ENCODE measurements at places on chromosomes 11 and 22.

GRCh38 chr22:26576026-26576680, 13.8 kb downstream of the TPST2 start:
- DNase-seq = no peak

GRCh38 chr11:125433454-125434121, 62.5 kb downstream of the FEZ1 start:
- peak; percentile 66 for DNase-seq

GRCh38 chr11:115221461-115222069, 282.6 kb downstream of the CADM1 start:
- DNase-seq = peak; percentile 28

DNA sequence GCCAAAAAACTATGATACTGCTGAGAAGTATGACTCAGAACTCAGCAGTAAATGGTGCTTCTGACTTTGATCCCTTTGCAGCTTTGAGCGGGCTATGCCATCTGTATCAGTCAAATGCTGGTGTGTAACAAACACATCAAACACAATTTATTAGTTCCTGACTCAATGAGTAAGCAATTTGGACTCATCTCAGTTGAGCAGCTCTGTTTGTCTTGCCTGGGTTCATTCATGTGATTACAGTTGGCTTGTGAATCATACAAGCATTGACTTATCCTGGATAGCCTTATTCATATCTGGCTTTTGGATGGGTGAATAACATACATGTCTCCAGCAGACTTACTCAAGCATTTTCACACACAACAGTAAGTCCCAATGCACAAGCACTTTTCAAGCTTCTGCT, 858.8 kb downstream of the METTL15 start:
- DNase-seq = peak; percentile 42

GRCh38 chr11:14264966-14265365, 94.0 kb downstream of the RRAS2 start:
- no peak for DNase-seq

DNA sequence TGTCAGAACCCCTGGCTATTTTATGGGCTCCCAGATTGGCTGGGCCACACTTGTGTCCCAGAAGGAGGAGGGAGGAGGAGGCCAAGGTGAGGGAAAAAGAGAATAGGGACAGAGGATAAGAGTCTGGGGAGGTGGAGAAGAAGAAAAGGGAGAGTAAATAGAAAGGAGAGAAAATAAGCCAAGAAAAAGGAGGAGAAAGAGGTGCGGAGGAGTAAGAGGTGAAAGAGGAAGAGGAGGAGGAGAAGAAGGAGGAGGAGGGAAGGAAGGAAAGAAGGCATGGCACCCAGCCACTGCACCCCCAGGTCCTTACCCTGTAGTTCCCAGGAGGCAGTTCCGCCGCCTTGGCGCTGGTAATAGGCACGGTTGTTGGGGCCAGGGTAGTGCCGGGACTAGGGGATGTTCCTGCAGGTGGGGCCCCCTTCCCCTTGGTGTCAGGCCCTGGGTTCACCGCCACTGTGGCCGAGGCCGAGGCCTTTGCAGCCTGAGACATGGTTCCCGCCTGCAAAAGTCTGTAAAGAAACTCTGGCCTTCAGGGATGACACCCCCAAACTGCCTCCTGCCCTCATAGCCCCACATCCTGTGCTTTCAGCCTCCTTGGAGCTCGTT, 1.9 kb downstream of the CRYBB1 start:
- no peak for DNase-seq

- no peak for DNase-seq
Observed at GRCh38 chr11:104549019-104549418, 349.2 kb downstream of the CASP12 start.

DNA sequence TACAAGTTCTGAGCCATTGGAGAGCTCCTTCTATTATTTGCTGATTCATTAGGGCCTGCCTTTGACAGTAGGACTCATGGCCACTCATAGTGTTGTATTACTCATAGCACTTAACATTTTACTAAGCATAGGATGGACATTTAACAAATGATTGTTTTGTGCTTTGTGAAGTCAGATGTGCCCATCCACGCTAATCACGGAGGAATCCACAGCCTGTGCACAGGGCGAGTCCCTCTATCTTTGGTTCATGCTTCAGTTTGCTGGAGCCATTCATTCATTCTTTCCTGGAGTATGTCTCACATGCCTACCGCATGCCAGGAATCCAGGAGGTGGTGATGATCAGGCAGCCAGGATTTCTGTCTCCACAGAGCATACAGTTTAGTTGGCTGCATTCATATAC, 254.1 kb downstream of the NTM start:
- DNase-seq = peak; percentile 70

DNA sequence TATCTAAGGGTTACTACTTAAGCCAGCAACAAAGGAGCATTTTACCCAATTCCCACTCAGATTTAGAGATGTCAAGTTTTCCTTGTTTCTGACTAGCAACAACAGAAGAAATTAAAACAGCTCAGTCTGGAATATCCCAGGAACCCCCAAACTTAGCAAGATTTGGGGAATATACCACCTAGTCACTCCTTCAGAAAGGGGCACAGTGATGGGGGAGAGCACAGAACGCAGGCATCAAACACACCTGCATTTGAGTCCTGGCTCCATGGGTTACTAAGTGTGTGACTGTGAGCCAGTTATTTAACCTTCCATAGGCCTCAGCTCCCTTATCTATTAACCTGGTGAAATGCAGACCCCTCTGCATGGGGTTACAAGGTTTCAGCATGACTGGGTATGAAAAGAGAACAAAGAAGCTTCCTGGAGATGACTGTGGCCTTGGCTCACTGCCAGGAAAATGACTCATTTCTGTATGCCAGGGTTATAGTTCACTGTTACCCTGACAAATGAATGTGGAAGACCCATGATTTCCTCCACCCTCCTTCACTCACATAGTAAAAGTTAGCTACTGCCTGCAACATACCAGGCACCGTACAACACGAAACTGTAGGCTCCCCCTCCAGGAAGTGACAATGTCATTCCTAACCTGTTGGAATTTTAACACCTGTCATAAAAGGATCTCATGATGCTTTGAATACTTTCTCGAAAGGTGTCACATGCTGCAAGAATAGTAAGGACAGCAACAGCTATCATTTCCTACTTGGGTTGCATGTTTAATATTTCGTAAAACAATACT, 79.6 kb downstream of the ME3 start:
- peak; percentile 99 for DNase-seq

DNA sequence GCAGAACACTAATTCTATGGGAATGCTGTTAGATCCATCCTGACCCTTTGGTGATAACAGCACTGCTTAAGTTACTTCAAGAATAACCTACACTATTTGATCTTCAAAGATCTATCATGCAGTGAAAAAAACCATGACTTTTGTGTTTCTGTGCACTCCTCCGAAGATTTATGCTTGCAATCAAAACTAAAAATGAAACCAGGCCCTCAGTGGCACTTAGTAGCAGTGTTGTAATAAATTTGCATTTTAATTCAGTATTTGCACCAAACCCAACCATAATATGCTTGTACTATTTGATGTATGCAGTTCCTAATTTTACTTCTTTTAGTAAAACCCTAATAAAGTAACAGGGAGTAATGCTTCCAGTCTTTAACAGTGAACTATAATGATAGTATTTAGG, 130.7 kb downstream of the SOX6 start:
- DNase-seq = no peak

GRCh38 chr11:95508219-95508890, 277.4 kb upstream of the SESN3 start:
- DNase-seq = no peak

- no peak for DNase-seq
Observed at GRCh38 chr22:28907311-28908008, 24.1 kb downstream of the ZNRF3 start.

DNA sequence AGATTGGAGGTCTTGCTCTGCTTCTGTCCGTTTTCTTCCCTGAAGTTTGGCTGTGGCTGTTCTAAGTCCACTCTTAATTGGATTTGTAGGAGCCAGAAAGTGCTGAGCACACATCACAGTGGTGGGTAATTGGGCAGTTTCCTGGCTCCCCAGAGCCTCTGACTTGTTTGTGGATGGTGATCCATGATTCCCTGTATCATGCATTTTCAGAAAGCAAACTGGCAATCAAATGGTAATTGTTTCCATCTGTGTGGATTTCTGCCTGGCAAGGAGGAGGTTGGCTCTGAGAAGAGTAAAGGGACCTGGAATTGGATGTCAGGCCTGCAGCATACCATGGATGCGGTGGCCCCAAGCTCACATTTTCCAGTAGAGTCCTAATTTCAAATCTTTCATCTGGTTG, 49.5 kb downstream of the PPFIBP2 start:
- no peak for DNase-seq

DNA sequence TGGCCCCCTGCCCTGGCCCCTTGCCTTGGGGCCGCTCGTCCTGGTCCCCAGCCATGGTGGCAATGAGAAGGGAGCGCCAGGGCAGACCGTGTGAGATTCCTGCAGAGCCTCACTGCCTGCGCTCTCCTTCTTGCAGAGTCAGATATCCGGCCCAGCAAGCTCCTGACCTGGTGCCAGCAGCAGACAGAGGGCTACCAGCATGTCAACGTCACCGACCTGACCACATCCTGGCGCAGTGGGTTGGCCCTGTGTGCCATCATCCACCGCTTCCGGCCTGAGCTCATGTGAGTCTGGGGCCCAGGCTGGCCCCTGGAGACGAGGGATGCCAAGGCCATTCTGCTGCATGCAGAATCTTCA, 114.1 kb downstream of the MICAL2 start:
- peak; percentile 99 for DNase-seq

- DNase-seq = no peak
Observed at GRCh38 chr11:8262552-8263108, 1.0 kb downstream of the LMO1 start.

DNA sequence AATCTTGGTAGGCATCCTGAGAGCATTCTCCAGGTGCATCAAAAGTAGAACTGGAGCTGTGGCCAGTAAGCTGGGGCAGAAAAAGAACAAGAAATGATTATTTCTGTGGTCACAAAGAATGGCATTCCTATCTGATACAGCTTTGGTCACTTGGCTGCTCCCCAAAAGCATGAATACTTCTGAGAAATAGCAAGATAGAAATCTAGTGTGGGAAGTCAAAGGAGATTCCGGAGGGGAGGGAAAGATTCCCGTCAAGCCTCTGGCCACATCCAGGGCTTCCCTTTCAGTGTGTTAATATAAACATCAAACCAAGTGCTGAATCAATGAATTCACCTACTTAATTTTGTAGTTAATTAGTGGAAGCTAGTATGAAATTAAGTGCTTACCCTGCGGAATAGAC, 1185.4 kb downstream of the LRRC4C start:
- peak; percentile 57 for DNase-seq

DNA sequence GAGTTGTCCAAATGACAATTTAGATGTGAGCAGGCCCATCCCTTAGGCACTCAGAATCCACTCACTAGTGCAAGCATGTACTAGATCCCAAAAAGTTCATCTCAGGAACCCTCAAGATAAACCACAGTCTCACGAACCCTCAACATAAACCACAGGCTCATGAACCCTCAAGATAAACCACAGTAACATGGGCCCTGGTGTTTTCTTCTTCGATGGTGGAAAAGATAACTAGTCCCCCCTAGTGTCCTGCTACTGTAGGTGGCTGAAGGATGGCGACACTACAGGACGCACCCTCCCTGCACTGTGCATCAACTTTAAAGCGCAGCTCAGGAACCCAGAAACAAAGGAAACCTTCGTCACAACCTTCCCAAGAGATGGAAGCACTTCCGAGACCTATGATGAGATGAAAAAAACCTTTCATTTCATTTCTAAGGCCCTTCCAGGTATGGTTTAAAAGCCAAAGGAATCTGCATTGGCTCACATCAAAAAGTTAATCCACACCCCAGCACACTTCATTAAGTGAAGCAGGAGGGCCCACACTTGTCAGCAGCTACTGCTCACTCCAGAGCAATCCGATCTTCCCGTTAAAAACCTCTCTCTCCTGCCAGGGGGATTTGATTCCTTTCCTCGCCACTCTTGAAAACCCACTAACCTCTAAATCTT, 2.4 kb downstream of the LARGE1 start:
- no peak for DNase-seq

DNA sequence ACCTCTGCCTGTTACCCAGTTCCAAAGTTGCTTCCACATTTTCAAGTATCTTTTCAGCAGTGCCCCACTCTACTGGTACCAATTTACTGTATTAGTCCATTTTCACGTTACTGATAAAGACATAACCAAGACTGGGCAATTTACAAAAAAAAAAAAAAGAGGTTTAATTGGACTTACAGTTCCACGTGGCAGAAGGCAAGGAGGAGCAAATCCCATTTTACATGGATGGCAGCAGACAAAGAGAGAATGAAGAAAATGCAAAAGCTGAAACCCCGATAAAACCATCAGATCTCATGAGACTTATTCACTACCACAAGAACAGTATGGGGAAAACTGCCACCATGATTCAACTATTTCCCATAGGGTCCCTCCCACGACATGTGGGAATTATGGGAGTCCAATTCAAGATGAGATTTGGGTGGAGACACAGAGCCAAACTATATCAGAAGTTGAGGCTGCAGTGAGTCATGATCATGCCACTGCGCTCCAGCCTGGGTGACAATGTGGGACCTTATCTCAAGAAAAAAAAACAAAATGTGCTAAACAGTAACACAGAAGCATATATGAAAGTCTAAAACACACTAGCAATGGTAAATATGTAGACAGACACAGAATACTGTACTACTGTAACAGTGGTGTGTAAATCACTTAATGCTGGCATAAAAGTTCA, 190.3 kb upstream of the ZC3H12C start:
- DNase-seq = no peak

- DNase-seq = no peak
Observed at GRCh38 chr22:24681236-24681635, 78.2 kb downstream of the GGT1 start.

DNA sequence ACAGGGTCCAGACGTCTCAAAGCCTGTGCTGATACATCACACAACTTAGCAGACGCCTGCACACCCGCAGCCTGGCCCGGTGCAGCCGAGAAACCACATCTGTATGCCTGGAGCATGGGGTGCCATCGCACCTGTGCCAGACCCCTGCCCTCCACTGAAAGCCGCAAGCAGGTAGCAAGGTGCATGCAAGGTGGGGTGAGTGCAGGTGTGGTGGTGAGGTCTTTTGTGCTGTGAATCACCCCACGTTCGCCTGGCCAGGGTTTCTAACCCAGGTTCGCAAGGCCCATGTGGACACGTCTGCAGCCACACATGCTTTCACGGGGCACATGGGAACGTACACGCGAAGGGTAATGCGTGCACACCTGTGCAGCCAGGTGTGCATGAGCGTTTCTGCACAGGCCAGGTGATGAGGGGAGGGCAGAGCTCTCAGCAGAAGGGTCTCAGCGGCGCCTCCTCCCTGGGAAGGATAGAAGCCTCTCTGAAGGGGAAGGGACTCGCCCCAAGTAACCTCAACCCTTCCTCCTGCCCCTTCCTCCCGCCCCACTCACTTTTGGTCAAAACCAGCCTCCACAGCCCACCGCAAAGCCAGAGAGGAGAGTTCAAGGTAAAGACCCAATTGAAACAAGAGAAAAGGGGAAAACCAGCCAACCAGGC, 19.5 kb downstream of the CBX7 start:
- DNase-seq = no peak

GRCh38 chr22:41925783-41926460, 684 bp downstream of the TNFRSF13C start:
- no peak for DNase-seq

DNA sequence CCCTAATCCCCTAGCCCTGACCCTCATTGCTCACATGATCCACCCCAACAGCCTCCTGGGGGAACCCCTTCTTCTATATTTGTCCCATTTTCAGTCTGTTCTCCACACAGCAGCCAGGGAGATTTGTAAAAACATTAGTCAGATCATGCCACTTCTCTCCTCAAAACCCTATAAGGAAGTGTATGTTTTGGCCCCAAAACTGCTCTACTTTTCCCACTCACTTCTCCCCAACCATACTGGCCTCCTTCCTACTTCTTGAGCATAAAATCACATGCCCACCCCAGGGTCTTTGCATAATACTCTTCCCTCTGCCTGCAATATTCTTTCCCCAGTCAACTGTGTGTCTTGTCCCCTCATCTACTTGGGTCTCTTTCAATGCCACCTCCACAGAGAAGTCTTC, 4.7 kb upstream of the SLC22A12 start:
- DNase-seq = no peak
